ENCODE measurements at places on chromosomes 16 and 17.

- DNase-seq, result no peak
These were observed 1728.3 kb downstream of the TP53TG3F start for GRCh38 chr16:35187665-35188225.

DNA sequence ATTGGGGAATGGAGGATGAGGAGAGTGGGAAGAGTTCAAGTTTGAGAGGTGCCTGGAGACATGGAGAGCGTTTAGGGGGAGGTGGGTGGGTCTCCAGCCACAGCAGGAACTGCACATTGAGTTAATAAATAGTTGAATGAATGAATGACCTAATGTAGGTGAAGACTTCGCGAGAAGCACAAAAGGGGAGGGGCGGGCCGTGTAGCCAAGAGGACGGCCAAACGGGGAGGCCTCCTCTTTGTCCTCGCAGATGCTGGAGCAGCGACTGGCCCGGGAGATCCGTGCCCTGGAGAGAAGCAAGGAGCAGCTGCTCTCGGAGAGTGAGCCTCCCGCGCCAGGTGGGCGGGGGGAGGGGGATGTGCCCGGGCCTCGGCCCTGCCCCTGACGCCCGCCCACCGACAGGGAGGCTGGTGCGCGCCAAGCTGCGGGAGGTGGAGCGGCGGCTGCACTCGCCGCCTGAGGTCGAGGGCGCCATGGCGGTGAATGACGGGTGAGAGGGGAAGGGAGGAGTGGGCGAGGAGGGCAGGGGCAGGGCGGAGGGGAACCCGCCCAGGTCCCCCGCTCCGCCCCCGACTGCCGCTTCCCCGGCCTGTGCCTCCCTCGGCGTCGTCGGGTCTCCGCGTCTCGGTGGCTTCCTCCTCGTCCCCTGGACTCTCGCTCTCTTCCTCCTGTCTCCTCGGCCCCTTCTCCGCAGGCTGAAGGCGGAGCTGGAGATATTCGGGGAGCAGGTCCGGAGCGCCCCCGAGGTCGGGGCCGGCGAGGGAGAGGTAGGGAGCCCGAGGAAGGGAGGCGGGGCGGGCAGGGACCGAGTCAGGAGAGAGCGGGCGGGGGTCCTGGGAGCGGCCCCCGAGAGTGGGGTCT, 12.9 kb downstream of the SYCE1L start:
- peak; percentile 32 for DNase-seq

- DNase-seq, result no peak
These were observed 7.5 kb downstream of the AXIN2 start for GRCh38 chr17:65553646-65554552.

DNA sequence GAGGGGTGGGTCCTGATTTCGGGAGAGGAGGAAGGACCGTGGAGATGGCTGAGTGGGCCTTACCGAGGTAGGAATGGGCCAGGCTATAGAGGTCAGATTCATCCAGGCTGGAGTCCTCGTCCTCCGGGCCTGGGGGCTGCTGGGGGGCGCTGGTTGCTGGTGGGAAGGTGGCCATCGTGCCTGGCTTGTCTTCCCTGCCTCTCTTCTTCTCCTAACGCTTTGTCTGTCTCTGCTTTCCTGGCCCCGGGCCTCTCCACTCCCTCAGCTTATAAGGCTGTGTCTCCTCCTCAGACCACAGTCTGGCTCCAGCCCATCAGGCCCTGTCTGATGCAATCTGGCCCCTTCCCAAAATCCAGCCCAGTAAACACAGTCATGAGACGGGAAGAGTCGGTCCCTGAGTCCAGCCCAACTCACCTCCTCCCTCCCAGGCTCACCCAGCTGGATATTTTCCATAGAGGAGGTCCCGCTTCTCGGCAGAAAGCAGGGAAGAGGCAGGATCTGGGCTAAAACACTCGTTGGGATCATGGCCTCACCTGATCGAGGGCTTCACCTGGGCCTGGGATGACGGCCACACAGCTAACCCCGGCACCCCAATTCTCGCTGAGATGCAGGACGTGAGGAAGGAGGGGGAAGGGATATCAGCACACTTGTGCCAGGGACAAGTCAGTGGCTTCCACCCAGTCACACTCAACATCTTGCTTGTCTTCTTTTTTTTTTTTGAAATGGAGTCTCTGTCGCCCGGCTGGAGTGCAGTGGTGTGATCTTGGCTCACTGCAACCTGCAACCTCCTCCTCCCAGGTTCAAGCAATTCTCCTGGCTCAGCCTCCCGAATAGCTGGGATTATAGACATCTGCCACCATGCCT, at the start of gene NUPR1:
TSS of gene NUPR1 (minus strand) at position 242 of the 864 bp plus-strand sequence. CDS start at position 175, 67 bp downstream.
- DNase-seq, result peak; percentile 94

- peak; percentile 91 for DNase-seq
These were observed 47.8 kb downstream of the MARCHF10 start for GRCh38 chr17:62760059-62760944.

DNA sequence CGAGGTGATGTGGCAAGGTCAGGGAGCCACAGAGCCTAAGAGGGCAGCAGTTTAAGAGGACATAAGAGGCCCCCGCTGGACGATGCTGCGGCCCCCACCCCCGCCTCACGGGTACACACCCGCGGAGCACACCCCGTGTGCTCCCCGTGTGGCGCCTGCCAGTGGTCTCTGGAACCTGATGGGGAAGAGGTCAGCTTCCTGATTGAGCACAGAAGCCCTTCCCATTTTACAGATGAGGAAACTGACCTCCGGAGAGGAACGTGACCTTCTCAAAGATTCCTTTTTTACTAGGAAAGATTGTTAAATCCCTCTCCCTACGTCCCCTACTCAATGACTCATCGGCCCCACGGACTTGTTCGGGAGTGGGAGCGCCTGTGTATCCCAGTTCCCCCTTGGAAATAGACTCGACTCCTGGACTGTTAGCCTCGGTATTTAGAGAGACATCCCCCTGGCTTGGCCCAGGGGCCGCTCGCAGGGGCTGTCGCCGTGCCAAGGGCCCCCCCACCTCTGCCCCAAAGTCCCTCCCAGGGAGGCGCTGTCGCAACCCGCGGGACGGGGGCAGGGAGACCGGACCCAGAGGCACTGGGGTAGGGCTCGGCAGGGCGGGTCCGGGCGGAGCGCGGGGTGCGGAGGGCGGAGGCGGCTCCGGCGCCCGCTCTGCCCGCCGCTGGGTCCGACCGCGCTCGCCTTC, at the start of gene ABCC3:
TSS of gene ABCC3 (plus strand) at position 658 of the 691 bp plus-strand sequence. CDS start 56 bp downstream, outside the sequence.
- DNase-seq, result peak; percentile 55

DNA sequence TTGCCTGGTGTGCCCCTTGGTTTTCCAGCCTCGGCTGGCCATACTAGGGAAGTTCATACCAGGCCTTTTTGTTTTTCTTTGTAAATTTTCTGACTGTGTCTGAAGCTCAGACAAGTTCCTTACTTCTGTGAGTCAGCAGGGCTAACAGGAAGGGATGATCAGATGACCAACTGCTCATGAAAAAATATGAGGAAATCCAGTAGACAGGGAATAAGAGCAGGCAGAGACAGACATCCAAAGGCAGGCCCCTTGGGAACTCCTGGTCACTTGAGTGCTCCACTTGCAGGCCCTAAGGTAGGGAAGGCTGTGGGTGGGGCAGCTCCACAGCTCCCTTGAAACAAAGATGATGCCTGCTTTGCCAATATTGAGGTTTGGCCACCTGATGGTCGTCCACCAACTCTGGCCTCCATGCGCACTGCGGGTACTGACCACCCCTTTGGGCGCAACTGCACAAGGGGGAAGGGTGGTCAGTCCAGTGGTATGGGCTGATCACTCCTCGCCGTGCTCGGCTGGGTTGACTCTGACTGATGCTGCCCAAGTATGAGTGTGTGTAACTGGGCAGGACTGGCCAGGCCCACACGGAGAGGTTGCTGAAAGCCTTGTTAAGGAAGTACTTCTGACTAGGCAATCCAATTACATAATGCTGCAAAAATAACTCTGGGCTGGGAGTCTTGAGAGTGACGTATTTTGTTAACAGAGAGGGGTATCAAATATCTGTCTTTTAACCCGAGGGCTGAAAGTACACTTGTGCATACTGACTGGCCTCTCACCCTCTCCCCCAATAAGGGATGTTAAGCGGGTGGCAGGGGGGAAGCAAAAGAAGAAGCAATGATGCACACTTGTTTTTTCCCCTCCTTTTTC, 20.8 kb upstream of the ZFHX3 start:
- DNase-seq, result peak; percentile 94

DNA sequence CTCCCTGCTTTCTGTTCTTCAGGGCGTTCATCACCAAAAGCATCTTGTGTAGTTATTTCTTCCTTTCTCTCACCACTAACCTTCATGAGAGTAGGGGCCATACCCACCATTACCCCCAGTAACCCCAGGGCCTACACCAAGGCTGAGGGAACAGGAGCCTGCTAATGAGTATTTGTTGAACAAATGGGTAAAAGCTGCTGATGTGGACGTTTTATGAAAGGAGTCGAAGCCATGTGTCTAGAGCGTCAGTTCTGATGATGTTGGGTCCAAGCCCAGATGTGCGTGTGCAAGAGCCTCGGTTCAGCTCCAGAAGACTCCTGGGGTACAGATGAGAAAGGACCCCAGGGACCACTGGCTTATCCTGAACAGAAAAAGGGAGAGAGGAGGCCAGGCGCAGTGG, 77.1 kb upstream of the TBC1D3K start:
- DNase-seq, result no peak

DNA sequence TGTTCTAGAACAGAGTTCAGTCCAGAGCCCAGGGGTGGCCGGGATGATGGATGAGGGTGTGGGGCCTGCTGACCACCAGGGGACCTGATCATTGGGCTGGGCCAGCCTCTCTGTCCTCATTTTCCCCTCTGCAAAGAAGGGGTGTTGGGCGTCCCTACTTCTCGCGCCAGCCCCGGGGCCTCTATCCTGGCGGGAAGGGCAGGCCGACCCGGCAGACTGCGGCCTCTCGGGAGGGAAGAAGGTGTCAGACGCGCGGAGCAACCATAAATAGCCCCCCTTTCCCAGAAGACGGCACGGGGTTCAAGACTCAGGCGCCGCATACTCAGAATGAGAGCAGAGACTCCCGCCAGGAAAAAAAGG, 2.0 kb upstream of the CACNA1G start:
- DNase-seq, result no peak

DNA sequence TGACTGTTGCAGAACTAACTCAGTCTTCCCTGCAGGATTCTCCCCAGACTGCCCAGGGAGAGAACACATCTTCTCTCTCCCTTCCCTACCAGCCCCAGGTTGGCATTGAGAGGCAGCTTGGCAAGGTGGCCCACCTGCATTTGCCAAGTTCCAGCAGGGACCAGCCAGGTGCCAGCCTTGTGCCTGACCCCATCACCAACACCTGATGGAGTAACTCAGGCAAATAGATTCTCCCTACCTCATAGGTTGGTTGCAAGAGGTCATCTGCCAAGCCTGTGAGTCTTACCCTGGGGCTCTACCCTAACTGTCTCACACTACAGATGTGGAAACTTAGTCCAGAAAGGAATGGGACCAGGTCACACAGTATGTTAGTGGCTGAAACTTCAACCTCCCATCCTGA, 20.4 kb downstream of the BEAN1 start:
- DNase-seq, result no peak

DNA sequence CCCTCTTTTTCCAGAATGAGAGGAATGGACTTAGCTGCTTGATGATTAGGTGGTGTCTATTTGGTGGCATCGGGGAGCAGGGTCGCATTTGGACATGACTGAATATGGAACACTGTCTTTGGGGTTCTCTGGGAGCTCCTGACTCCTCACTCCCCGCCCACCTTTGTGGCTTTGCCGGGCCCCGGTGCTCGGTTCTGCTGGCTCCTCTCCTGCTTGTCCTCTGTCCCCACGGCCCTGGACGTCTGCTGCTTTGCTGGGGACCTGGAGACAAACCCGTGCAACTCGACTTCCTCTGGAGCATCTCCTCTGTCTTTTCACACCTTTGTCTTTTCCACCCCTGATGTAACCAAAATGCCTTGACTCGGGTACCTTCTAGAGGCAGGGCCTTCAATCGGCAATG, 135.7 kb downstream of the IRX3 start:
- DNase-seq, result no peak

DNA sequence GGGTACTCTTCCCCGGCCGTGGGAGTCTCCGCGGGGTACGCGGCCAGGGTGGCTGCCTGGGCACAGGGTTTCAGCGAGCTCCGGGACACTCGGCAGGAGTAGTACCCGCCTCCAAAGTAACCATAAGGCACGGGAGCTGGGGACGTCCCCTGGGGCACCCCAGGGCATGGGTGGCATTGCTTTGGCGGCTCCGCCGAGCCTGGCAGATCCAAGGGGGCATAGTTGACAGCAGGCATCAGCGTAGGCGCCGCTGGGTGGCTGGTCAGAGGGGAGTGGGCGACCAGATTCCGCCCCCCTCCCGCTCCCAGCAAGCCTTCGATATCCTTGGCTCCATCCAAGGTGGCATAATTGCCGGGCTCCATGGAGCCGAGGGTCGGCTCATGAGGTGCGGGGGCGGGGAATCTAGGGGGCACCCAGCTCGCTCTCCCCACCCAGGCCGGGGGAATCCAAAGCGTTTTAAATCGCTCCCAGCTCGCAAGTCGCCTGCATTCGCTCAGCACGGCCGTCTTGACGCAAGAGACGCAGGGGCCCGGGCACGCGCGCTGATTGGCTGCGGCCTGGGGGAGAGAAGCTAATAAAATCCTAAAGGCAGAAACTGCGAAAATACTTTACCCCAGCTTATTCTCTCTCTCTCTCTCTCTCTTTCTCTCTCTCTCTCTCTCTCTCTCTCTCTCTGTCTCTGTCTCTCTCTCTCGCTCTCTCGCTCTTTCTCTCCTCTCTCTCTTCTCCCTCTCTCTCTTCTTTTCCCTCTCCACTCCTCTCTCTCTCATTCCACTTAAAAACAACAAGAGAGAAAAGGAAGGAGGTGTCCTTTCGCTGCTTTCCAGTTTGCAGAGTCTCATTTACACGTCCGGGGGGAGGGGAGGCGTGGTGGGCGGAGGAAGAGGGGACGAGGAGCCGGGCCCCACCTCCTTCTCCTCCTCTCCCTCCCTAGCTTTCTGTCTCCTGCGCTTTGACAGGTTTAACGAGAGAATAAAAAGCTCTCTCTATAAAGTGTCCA, at the start of gene HOXB13:
TSS of gene HOXB13 (minus strand) at position 519 of the 1,000 bp plus-strand sequence. CDS start at position 362, 157 bp downstream.
- DNase-seq, result peak; percentile 16

- DNase-seq, result no peak
These were observed 2.7 kb upstream of the SEPTIN12 start for GRCh38 chr16:4790871-4791270.

- no peak for DNase-seq
These were observed 14.6 kb downstream of the USP22 start for GRCh38 chr17:21028192-21028591.

- no peak for DNase-seq
These were observed 22.1 kb downstream of the RFFL start for GRCh38 chr17:35041390-35041789.

All from amniotic epithelial cell (primary cell).